ENCODE measurements at places on chromosomes 5 and 9.

GRCh38 chr5:168779333-168779732 lies 200.2 kb upstream of the PANK3 start:
- no peak for DNase-seq

DNA sequence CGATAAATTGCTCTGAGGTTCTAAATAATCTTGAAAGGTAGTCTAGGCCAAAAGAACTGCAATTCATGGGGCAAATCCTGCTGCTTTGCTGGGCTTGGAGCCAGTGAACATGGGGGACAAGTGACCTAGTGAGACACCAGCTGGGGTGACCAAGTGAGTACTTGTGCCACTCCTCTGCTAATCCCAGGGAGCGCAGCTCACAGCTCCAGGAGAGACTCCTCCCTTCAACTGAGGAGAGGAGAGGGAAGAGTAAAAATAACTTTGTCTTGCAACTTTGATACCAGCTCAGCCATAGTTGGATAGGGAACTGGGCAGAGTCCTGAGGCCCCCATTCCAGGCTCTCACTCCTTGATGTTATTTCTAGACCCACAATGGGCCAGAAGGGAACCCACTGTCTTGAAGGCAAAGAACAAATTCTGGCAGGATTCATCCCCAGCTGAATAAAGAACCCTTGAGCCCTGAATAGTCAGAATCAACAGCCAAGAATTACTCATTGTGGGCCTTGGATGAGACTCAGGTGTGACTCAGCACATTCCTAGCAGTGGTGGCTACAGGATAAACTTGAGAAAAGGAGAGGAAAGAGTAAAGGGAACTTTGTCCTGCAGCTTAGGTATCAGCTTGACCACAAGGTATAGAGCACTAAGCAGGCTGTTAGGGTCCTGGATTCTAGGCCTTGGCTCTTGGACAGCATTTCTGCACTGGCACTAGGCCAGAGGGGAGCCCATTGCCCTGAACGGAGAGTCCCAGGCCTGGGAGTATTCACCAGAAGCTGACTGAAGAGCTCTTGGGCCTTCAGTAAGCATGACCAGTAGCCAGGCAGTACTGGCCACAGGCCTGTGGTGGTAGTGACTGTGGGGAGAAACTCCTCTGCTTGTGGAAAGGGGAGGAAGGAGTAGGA lies 288.3 kb upstream of the CDH18 start:
- no peak for DNase-seq

DNA sequence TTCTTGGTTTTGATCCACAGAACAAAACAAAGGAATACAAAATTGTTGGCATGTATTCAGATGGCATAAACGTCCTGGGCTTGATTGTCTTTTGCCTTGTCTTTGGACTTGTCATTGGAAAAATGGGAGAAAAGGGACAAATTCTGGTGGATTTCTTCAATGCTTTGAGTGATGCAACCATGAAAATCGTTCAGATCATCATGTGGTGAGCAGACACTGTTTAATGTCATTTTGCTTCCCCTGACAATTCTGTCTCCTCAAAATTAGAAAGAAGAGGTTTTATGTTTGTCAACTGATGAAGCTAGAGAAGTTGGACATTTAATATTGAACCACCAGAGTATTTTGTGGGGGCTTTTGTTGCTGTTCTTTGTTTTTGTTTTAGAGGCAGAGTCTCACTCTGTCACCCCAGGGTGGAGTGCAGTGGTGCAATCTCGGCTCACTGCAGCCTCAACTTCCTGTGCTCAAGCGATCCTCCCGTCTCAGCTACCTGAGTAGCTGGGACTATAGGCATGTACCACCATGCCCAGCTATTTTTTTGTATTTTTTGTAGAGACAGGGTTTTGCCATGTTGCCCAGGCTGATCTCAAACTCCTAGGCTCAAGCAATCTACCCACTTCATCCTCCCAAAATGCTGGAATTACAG lies 82.0 kb downstream of the SLC1A1 start:
- DNase-seq, result no peak

DNA sequence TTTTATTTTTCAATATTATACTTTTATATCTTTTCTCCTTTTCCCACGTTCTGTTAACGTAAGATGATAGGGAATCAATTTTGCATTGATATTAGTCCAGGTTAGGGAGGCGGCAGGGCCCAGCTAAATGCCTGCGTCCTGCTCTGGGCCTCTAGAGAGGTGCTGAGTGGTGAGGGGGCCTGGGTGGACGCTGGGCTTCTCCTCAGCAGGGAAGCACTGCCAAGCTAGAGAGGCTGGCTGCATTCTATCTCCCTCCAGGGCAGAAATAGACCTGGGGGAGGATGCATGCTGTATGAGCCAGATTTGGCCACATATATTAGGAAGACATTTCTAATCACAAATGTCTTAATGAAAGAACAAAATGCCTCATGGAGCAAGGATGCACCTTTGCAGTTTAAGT lies 43.6 kb upstream of the NKX2-5 start:
- no peak for DNase-seq

DNA sequence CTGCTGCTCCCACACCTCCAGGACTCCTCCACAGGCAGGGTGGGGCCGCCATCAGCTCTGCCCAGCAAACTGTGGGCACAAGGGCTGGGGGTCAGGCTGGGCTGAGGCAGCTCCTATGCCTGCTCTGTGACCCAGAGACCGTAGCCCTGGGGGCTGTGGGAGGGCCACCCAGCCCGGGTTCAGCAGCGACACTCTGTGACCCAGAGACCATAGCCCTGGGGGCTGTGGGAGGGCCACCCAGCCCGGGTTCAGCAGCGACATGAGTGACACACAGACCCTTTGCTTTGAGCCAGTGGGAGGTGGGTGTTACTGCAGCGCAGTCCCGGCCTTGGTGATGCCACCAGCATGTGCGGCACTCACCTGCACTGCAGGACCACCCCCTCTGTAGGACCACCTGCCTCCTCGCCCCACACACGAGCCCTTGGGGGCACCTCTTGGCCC lies 118.9 kb upstream of the LPCAT1 start:
- DNase-seq, result no peak

DNA sequence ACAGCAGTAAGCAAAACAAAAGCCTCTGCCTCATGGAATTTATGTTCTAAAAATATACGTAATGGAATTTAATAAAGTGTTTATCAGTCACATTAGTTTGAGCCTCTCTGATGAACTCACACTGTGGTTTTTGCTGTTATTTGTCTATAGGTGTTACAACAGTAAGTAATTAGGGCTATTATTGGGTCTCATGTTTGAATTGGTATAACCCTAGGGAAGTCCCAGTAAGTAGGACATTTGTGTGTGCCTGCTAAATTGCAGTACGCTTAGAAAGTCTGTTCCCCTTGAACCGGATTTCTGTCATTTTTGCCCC lies 197.6 kb downstream of the NR3C1 start:
- no peak for DNase-seq

DNA sequence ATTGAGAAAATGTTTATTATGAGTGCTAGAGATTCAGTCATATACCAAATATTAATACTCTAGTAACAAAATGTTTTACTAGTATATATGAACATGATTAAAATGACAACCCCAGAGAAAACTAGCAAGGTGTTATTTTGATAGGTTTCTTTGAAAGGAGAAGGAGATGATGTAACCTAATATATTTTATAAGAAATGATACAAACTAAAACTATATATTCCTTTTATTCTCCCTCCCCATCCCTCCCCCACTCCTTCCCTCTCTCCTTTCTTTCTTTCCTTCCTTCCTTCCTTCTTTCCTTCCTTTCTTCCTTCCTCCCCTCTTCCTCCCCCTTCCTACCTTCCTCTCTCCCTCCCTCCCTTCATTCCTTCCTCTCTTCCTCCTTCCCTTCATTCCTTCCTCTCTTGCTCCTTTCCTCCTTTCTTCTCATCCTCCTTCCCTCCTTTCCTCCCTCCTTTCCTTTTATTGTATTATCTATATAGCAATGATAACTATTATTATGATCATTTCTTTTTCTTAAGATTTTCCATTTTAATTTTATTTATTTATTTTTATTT lies 215.3 kb upstream of the MEF2C start:
- DNase-seq, result no peak

GRCh38 chr9:80066931-80067330 lies 495.2 kb downstream of the TLE4 start:
- DNase-seq, result no peak

- DNase-seq, result no peak
Measured at GRCh38 chr5:4361753-4362152, 766.1 kb downstream of the IRX1 start.

GRCh38 chr9:87386490-87387025 lies 111.1 kb upstream of the DAPK1 start:
- DNase-seq, result no peak

GRCh38 chr9:114057161-114057885 lies 20.8 kb downstream of the AMBP start:
- DNase-seq, result no peak

DNA sequence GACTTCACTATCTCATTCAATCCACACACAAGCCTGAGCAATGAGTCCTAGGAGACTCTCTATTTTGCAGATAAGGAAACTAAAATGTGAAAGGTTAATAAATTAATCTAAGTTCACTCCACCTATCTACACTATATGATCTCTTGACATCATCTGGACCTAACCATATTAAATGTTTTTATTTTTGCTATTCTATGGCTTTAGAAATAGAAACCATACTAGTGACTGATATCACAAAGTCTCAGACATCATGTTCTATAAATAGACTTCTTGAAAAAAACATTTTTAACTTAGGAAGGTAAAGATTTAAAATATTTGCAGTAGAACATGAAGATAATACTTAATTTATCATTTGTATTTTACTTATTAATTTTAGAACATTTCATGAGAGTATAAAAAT lies 9.4 kb upstream of the ADGRV1 start:
- DNase-seq, result no peak

GRCh38 chr5:11803436-11803835 lies 100.8 kb downstream of the CTNND2 start:
- DNase-seq, result no peak

DNA sequence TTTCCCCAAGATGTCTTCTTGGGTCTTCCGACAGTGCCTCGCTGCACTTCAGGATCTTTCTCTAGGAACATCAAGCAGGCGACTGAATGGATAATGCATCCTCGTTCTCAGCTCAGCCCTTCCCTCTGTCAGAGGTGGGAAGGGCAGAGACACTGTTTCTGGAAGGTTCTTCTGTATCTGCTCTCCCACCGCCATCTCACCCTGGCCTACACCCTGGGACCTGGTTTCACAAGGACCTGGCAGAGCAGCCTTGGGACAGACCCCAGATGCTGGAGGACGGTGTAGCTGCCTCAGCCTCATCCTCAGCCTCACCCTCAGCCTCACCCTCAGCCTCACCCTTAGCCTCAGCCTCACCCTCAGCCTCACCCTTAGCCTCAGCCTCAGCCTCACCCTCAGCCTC lies 18.5 kb downstream of the MRPL36 start:
- no peak for DNase-seq

DNA sequence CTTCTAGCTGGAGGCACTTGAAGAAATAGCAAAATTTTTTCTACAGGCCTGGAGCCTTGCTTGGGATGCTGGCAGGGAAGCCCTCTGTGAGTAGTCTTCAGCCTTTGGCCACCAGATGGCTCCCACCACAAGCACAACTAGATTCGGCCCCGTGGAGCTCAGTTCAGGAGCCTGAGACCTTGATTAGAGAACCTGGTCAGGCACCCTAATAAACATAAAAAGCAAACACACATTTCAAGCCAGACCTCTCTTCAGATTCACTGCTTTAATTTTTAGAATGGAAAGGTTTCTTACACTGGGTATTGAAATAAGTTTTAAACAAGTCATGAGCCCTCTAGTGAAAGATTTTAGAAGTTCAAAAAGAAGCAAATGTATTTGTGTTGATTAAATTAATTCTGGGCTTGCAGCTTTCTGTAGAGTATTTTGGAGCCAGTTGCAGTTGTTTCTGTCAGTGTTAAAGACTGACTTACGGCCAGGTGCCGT lies 41.4 kb downstream of the GLRX start:
- DNase-seq, result peak; percentile 45

GRCh38 chr5:78797936-78798672 lies 149.5 kb upstream of the LHFPL2 start:
- no peak for DNase-seq

- no peak for DNase-seq
Measured at GRCh38 chr5:59891962-59892643, 1.4 kb downstream of the PDE4D start.

DNA sequence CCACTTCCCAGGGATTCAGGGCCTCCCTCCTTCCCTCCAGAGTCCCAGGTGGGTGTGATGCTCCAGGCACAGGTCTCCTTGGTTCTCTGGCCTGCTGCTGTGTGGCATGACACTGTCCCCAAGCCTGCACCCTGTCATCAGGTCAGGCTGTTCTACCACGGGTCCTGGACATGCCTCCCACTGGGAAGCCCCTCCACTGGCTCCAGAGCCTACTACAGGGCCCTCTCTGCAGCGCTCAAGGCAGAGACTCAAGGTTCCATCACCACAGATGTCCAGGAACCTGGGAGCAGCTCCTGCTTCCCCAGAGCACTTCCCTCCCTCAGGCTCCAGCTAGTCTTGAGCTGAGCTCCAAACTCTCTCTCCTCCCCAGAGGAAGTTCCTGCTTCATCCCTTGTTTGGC lies 237.3 kb downstream of the PBX3 start:
- DNase-seq, result no peak

DNA sequence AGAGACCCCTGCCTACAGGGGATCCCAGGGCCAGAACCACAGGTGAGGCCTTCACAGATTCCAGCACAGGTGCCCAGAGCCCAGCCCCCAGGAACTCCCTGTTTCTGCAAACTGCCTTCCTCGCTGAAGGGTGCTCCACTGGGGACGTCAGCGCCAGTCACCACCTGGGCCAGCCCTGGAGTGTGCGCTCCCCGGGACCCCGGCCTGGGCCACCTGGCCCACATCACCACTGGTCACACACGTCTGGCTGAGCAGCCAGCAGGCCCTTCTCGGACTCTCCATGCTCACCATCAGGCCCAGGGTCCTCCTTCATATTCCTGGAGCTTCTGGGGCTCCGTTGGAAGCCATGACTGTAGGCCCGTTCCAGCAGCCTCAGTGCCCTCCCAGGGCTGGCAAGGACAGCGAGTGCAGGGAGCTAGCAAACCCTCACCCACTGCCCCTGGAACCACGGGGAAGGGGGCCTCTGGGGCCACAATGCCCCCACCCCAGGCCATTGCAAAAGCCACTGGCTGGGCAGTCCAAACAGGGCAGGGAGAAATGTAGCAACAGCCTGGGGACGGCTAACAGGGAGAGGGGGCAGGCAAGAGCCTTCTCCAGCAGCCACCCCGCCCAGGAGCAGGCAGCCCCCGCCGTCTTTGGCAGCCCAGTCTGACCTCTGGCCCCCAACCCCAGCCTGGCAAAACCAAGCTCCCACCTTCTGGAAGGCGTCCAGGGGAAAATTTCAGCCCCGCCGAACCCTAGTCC lies 1.3 kb downstream of the AGPAT2 start:
- no peak for DNase-seq

DNA sequence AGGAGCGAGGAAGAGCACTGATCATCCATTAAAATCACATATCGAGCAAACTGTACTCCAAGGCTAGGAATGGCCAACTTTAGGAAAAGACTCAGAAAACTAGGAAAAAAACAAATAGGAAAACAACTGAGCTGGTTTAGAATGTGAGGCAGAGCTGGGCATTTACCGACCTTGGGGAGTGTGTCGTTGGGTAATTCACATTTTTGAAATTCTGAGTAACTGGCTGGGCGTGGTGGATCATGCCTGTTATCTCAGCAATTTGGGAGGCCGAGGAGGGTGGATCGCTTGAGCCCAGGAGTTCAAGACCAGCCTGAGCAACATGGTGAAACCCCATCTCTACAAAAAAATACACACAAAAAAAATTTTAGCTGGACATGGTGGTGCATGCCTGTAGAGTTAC lies 70.1 kb downstream of the ZFAND5 start:
- DNase-seq, result no peak

GRCh38 chr9:68426755-68427154 lies 70.3 kb downstream of the PGM5 start:
- DNase-seq, result no peak
